ENCODE measurements at places on chromosomes 3 and 15.

DNA sequence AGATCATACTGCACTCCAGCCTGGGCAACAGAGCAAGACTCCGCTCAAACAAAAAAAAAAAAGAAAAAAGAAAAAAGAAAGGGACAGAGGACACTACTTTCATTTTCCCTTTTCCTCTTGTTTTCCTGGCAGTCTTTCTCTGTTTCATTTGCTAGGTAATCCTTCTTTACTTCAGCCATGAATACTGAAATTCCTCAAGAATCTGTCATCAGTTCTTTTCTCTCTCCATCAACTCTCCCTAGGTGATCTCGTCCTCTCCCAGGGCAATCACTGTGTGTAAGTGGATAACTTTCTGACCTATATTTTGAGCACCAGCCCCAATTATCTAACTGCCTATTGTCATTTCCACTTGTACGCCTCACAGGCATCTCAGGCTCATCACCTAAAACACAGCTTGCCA is 51.5 kb downstream of the TTC23 start:
- no peak for DNase-seq

DNA sequence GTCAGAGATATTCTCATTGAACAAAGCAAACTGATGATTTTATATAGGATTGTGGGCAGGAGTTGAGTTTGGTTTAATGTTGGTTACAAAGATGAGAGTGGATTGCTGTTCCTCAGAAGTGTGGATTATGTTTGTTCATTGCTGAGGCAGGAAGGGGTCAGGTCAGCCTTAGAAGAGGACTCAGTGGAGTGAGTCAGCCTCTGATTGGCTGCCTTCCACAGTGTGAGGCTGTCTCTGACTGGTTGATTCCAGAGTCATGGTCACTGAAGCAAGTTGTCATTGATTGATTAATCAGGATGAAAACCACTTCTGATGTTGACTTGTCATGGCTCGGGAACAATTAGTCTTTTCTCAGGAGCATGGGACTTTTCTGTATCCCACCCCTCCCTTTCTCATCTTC is 36.2 kb downstream of the KBTBD12 start:
- DNase-seq = no peak

DNA sequence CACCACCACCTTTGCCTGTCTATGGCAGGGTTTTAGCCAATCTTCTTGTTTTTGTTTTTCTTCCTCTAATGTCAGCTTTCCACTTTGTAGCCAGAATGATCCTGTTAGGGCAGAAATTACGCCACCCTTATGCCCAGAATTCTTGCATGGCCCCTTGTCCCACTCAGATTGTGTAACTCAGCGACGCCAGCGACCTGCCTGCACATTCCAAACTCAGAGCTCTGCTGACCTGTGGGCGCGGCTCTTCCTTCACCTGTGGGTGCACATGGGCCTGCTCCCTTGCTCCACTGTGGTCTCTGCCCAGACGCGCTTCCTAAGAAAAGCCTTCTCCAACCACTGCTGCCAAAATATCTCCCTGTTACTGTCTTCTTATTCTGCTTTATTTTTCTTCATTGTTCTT is 45.0 kb downstream of the MED12L start:
- no peak for DNase-seq

GRCh38 chr3:13608969-13609725 is 60.2 kb downstream of the FBLN2 start:
- no peak for DNase-seq

GRCh38 chr3:99651531-99651930 is 13.1 kb downstream of the COL8A1 start:
- DNase-seq = no peak

DNA sequence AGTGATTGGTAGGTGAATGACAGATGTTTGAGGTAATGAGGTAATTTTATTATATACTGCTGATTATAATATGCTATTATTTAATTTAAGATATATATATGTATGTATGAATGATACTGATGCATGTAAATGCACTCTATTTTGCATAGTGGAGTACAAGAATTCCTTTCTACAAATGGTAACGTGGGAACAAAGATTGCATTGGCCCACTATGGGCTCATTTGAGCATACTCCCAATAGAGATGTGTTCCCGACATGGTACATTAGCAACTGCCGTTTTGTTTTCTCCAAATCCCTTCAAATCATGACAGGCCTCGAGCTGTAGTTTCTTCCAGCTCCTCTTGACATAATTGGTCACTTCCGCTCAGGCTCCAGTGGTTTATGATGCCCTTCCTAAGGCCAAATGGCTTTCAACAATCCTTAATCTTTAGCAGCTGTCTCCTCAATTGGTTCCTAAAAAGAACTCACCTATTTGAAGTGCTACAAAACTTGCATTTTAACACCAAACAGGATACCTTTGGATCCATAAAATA is 266.1 kb downstream of the ADAMTSL3 start:
- no peak for DNase-seq

- DNase-seq = no peak
These were observed 105.3 kb upstream of the LINGO1 start for GRCh38 chr15:77738038-77738370.

- no peak for DNase-seq
These were observed 46.6 kb downstream of the HHLA2 start for GRCh38 chr3:108342837-108343486.

- no peak for DNase-seq
These were observed 169.6 kb downstream of the CFAP20DC start for GRCh38 chr3:58880182-58880581.

DNA sequence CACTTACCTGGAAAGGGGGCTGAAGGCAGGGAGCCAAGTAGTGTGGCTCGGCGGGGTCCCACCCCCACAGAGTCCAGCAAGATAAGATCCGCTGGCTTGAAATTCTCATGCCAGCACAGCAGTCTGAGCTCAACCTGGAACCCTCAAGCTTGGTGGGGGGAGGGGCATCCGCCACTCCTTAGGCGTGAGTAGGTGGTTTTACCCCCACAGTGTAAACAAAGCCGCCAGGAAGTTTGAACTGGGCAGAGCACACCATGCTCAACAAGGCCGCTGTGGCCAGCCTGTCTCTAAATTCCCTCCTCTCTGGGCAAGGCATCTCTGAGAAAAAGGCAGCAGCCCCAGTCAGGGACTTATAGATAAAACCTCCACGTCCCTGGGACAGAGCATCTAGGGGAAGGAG is 156.3 kb downstream of the KBTBD8 start:
- DNase-seq = no peak
